Neural crest cell (in vitro differentiated cells): ENCODE measurements at places on chromosomes 6 and 20. TPM values are rescaled to one million over a fixed set of nuclear protein-coding genes. Genes with fewer than 3 reads are reported as not detected.

DNA sequence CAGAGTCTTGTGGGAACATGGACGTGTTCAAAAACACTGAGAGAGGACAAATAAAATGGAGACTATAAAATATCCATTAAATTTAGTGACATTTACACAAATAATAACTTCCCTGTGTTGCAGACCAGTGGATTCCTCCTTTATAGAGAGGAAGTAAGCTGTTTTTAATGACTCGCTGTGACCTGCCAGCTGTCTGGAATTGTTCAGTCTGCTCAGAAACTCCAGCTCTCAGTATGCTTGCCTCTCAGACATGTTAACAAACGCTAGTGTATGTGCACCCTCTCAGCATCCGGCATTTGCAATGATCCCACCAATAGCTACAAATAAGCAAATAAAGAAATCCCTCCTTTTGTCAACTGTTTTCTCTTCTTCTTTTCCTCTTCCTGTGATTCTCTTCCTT lies 158.0 kb upstream of the TCF21 start:
- no peak for DNase-seq

GRCh38 chr6:143675946-143676345 lies 1.8 kb upstream of the PHACTR2 start:
- DNase-seq = no peak

- DNase-seq = no peak
Measured at GRCh38 chr6:113707194-113707593, 150.0 kb upstream of the MARCKS start.

DNA sequence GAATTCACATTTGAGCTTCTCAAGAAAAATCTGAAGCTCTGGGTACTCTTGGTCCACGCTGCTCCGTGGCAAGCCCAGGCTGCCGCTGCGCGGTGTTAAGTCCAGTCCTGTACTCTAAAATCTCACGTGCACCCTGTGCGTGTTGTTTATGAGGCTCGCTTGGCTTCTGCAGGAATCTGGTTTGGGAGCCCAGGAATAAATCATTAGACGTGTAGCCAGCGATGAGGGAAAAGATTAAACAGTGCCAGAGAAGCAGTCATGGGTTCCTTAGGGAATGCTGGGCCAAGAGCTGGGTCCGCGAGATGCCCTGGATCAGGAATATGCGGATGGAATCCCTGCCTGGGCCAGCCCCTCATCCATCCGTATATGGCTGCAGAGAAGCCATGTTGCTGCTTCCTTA lies 87.3 kb downstream of the KCNB1 start:
- DNase-seq = no peak

DNA sequence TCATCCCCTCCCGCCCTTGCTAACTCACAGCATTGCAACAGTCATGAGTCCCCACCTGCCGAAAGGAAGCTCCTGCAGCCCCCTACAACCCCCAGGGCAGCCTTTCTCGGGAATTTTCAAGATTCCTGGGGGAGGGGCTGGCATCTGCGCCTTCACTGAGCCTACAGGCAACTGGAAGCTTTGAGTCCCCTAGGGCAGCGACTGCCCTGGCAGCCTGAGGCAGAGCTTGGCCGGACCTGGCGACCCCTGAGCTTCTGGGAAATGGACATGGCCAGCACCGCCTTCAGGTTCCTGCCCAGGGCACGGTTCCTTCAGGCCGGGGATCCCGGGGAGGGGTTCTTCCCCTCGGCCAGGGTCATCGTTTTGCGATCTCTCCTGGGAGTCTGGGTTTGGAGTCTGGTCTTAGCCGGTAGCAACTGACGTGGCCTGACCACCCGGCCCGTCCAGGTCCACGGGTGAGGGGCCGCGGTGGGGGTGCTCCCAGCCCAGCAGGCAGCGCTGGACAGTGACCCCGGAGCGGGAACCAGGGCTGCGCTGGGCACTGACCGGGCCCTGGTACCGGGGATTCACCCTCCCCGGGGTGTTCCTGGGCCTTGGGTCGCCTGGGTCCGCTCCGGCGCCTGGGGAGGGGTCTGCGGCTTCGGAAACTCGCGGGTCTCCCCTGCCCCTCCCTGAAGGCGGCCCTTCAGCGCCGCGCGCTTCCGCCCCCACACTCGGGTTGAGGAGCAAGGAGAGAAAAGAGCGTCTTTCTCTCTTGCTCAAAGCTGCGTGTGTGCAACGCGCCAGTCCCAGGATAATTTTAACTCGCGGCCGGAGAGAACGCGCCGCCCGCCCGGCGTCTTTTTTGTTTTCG lies 593 bp upstream of the COL9A3 start:
- DNase-seq = peak; percentile 23

- no peak for DNase-seq
Measured at GRCh38 chr20:33757046-33757445, 25.2 kb downstream of the ZNF341 start.

GRCh38 chr6:11232770-11233626 lies 530 bp upstream of the NEDD9 start:
- DNase-seq = peak; percentile 34

The PHACTR3 gene
- 22.3 and 22.4 TPM in 2 replicates for total RNA-seq

DNA sequence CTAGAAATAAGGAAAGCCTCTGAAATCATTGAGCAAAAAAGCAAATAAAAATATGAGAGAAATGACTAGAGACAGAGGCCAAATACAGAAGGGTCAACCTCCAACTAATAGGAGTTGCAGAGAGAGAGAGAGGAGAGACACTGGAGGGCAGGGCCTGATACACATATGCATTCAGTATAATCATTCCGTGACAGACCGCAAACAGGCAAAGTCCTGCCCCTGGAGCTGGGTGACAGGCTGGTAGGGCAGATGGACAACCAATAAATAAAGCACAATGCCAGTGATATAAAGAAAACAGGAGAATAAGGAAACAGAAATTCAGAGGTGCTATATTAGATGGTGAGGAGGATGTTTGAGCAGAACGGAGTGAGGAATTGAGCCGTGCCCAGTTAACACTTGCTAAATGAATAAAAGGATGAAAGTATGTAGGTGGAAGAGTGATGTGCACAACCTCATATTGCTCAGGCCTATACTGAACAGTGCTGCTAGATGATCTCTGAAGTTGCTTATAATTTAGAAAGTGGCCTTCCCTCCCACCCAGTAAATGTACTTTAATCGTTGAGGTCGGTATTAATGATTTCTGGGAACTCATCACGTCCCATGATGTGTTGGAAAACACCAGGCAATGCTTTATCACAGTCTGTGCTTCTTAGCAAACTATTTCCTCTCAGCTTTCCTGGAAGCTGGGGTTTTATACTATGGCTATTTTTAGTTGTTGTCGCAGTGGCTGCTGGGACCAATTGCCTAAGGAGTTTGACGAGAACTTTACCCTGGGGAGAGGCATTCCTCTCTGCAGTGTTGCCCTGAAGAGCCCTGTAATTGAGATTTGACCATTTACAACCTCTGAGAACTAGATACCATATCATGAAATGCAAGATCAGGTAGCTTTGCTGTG lies 37.6 kb upstream of the CLIC5 start:
- DNase-seq = no peak

- no peak for DNase-seq
Measured at GRCh38 chr6:2184700-2185455, 60.5 kb downstream of the GMDS start.

The DOK5 gene
- total RNA-seq = 4.1 and 4.4 TPM in 2 replicates

- no peak for DNase-seq
Measured at GRCh38 chr6:93677264-93677965, 258.1 kb upstream of the EPHA7 start.

The CDH22 gene
- 0.09 TPM in 1 of 2 replicates, not detected in the other for total RNA-seq

The HS3ST5 gene
- 0.25 and 0.26 TPM in 2 replicates for total RNA-seq

GRCh38 chr6:146894624-146895023 lies 295.9 kb downstream of the ADGB start:
- no peak for DNase-seq

DNA sequence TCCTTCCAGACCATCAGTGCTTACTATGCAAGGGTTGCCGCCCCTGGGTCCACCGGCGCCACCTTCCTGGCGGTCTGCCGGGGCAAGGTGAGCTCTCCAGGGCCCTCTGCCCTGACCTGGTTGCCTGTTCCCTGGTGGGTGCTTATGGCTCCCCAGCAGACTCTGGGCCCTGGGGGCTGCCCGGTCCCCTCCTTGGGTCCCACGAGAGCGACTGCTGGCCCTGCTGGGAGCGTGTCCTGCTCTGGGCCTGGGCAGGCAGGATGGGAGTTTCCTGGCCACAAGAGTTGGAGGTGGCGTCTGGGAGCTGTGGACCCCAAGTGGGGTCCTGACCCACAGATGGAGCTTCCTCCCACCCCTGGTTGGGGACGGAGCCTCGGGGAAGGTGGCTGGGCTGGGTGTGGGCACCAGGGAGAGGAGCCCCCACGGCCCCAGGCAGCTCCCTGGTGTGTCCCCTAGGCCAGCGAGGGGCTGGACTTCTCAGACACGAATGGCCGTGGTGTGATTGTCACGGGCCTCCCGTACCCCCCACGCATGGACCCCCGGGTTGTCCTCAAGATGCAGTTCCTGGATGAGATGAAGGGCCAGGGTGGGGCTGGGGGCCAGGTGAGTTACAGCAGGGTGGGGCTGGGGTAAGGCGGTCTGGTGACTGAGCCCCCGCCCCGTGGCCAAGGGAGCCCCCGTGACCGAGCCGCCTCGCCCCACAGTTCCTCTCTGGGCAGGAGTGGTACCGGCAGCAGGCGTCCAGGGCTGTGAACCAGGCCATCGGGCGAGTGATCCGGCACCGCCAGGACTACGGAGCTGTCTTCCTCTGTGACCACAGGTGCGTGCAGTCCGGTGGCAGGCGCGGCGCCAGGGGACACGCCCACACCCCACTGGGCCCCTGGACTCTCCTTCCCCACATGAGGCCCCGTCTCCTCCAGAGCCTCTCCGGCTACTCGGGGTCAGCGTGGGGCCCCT lies 7.1 kb upstream of the TNFRSF6B start:
- DNase-seq = no peak

The PRKN gene
- 2.0 and 3.2 TPM in 2 replicates for total RNA-seq

The LTB gene
- total RNA-seq = not detected in 2 replicates

DNA sequence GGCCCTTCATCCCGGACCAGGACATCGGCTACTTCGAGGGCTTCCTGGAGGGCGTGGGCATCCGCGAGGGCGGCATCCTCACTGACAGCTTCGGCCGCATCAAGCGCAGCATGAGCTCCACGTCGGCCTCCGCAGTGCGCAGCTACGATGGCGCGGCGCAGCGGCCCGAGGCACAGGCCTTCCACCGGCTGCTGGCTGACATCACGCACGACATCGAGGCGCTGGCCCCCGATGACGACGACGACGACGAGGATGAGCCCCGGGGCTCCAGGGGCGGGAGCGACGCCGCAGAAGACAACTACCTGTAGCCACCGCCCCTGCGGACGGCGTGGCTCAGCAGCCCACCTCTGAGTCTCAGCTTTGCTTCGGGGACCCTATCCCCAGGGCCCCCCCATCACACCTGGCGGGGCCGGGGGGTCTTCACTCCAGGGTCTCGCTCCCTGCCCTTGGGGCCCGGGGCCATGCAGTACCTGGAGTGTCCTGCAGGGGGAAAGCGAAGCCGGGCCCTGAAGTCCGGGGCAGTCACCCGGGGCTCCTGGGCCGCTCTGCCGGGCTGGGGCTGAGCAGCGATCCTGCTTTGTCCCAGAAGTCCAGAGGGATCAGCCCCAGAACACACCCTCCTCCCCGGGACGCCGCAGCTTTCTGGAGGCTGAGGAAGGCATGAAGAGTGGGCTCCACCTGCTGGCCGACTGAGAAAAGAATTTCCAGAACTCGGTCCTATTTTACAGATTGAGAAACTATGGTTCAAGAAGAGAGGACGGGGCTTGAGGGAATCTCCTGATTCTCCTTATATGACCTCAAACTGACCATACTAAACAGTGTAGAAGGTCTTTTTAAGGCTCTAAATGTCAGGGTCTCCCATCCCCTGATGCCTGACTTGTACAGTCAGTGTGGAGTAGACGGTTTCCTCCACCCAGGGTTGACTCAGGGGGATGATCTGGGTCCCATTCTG lies 20.8 kb upstream of the HCK start:
- peak; percentile 83 for DNase-seq

GRCh38 chr20:872855-873520 lies 39.5 kb downstream of the FAM110A start:
- no peak for DNase-seq

The TRIM15 gene
- not detected in 2 replicates for total RNA-seq

- no peak for DNase-seq
Measured at GRCh38 chr6:117465691-117466090, 16.8 kb upstream of the DCBLD1 start.

The LST1 gene
- not detected in 2 replicates for total RNA-seq

The PROKR2 gene
- total RNA-seq = not detected in 2 replicates

GRCh38 chr6:37867756-37868446 lies 48.4 kb downstream of the ZFAND3 start:
- DNase-seq = no peak

The MYCT1 gene
- total RNA-seq = not detected in 2 replicates

The BANF2 gene
- total RNA-seq = not detected in 2 replicates

- no peak for DNase-seq
Measured at GRCh38 chr6:87257565-87257964, 64.8 kb upstream of the SMIM8 start.

The CRISP3 gene
- not detected in 2 replicates for total RNA-seq

DNA sequence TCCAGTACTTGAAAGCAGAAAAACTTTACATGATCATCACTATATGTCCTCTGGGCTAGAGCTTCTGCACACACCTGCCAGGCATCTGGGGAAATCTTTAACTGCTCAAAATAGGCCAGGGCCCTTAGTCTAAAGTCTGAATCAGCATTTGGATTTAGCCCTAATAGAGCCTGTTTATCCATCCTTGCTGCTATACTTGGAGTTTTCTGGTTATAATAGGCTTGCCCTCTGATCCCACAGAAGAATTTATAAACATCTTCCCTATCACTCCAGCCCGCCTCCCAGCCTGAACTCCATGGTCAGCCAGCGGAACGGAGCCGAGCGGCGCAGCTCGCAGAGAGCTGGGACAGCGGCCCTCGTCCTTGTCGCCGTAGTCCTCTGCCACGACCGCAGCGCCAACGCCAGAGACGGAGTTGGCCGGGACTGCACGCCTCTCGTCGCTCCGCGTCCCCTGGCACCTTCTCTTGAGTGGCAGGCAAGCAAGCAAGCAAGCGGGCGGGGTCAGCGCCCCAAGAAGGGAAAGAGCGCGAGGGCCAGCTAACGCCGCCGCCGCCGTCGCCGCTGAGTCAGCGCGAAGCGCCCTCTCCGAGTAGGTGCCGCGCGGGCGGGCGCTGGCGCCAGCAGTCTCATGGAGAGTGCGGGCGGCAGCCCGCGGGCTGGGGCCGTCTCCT lies 25.4 kb upstream of the ASIP start:
- peak; percentile 78 for DNase-seq

DNA sequence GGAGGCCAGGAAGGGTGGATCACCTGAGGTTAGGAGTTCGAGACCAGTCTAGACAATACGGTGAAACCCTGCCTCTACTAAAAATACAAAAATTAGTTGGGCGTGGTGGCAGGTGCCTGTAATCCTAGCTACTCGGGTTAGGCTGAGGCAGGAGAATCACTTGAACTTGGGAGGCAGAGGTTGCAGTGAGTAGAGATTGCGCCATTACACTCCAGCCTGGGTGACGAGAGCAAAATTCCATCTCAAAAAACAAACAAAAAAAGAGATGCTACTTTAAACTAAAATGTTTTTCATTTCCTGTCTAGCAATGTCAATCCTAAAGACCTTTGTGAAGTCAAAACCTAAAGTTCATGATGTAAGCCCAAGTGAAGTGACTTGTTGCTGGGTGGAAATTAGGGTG lies 12.9 kb downstream of the DSN1 start:
- DNase-seq = no peak
